Stimulated activated CD8-positive, alpha-beta memory T cell treated with anti-CD3 and anti-CD28 coated beads, Interleukin-4, amount 100 ng/mL, for 4 hours (primary cell): ENCODE measurements at places on chromosomes 5 and 9.

DNA sequence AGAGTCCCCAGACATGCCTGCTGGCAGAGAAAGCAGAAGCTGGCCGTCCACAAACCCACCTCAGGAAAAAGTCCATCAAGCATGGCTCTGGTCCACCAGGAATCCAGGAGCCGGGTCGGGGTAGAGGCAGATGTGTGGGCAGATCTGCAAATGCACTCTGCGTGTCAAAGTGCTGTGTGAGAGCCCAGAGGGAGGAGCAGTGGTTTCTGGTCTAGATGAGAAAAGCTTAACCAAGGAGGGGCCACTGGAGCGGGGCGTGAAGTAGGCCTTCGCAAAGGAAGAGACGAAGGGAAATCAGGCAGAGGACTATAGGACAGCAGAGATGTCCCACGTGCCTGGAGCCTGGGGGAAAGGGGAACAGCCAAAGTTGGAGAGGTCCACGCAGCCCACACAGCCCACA lies 40.0 kb downstream of the TTLL11 start:
- DNase-seq = no peak

GRCh38 chr9:74277532-74277931 lies 219.6 kb upstream of the RORB start:
- DNase-seq = no peak

GRCh38 chr5:55934115-55934613 lies 60.6 kb downstream of the IL6ST start:
- DNase-seq = no peak

GRCh38 chr5:95786821-95787418 lies 35.6 kb downstream of the GLRX start:
- no peak for DNase-seq

GRCh38 chr9:38120961-38121360 lies 51.9 kb upstream of the SHB start:
- no peak for DNase-seq

DNA sequence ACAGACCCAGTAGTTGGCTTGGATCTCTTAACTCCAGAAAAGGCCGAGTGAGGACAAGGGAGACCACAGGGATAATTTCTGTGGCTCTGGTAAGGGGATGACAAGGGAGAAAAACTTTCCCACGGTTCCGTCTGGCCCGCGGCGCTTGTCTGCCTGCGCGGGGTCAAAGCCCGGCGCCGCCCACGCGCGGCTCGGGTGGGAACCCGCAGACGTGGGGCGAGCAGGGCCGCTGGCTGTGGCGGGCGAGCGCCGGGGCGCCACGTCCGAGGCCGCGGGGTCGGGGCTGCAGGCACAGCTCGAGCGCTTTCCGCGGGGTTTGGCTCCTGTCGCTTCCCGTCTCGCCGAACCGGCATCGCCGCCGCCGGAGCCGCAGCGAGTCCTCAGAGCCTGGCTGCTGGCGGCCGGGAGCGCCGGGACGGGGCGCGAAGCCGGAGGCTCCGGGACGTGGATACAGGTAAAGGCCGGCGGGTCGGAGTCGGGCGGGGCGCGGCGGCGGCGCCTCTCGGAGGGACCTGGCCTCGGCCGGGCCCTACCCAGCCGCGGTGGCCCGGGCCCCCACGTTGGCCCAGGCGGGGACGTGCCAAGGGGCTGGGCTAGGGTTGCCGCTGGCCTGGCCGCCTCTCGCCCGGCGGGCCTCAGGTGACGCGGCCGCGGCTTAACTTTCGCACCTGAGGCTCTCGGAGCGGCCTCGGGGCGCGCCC lies at the start of gene RNF180:
Gene RNF180, plus strand, starts transcription at position 344 of the 701 bp plus-strand sequence. CDS start 34,965 bp downstream, outside the sequence.
- DNase-seq = no peak

GRCh38 chr9:114968671-114969070 lies 38.3 kb upstream of the TNFSF8 start:
- no peak for DNase-seq

- DNase-seq = no peak
Observed at GRCh38 chr5:2993771-2994170, 242.3 kb upstream of the IRX2 start.

DNA sequence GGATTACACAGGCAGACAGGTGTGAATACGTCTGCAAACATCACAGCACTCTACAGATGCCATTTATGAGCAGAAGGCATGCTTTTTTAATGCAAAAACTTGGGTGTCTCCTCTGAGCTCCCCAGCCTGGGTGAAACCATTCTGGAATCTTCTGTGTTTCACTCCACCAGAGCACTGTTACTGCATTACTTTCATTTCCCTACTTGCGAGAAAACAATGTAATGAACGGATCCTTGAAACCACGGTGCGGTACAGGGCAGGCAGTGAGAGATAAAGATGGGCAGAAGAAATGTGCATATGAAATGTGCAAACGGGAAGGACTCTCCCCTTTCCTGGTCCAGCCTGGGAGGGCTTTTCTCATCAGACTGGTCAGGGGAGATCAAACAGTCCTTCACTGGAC lies 584.3 kb upstream of the KLF4 start:
- no peak for DNase-seq

- DNase-seq = no peak
Observed at GRCh38 chr5:120803282-120803681, 339.2 kb downstream of the PRR16 start.

GRCh38 chr5:42397267-42397666 lies 26.0 kb upstream of the GHR start:
- no peak for DNase-seq

DNA sequence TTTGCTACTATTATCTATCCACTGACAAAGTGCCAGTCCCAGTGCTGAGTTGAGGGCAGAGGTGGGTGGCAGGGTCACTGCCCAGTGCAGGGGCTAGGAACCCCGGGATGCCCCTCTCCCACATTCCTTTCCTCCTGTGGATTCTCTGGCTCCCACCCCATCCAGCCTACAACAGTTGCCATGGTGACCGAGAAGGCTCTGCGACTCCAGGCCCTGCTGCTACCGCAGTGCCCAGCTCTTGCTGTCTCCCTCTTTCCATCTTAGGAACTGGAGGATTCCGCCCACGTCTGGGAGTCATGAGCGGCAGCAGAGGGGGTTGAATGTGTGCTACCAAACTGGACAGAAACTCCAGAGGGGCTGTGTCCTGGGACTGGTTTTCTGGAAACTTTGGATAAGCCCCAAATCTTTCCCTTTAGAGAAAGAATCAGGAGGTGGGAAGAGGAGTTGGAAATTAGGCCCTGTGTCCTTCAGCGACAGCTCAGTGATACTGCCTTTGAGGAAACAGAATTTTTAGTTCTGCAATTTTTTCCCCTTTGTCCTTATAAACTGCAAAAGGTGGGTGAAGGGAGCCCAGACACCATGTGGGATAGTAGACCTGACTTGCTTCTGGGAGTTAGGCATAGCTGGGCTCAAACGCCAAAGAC lies 20.7 kb upstream of the C5orf47 start:
- no peak for DNase-seq

DNA sequence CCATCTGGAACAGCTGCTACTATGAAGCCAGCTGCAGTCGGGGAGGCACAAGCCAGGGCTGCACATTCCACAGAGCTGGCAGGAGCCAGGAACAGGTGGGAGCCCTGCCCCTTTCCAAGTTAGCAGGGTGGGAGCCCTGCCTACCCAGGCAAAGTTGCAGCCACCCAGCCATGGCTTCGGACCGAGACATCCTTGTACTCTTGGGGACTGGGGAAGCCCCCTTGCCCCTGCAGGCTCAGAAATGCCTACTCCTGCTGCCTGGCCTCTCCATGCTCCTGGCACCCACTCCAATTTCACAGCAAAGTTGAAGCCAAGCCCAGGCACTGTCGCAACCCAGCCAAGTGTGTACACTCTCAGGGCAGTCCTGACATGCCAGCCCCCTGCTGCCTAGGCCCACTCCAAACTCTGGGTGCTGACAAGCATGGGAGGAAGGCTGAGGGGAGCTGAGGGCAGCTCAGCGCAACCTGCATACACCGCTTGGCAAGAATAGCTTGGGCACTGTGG lies 165.1 kb downstream of the RNF180 start:
- DNase-seq = no peak

DNA sequence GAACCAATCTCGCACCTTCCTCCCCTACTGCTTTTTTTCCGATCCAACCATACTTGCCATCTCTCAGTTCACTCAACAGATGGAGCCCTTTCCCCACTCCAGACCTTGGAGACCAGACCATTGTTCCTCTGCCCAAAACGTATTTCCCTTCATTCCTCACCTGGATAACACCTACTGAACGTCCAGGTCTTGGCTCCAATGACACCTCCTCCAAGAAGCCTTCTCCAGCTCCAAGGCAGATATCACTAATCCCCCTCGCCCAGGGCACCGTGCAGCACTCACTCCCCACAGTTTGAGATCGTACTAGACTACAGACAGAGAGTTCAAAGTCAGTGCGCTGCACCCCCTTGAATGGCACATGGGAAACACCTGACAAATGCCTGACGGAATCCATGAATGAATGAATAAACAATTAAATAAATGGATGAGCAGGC lies 47.1 kb upstream of the AKNA start:
- no peak for DNase-seq

DNA sequence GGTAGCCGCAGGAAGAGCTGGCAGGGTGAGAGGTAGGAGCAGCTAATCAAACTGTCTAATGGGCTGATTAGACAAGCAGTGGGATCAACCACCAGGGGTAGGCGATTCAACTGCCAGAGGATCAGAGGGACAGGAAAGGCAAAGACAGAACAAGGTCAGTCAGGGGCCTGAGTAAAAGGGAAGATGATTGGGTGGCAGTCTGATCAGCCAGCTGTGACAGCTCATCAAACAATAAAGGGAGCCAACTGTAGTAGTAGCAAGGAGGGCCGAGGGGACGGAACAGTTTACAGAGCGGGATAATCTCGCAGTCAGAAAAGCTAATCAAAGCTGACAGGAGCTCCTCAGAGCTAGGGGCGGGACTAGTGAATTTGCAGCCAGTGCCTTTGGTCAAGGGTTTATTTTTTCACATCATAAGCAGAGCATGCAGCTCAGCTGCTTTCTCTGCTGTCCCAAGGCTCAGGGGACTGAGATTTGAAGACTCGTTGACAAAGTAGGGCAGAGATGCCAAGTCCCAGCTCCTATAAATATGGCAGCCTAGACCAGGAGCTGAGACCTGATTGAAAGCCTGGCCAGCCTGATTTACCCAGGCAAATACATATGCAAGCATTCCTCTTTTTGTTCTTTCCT lies 418.2 kb downstream of the GABRG2 start:
- no peak for DNase-seq

- DNase-seq = no peak
Observed at GRCh38 chr5:43561356-43561755, 4.5 kb upstream of the PAIP1 start.

GRCh38 chr5:107005161-107005560 lies 665.6 kb downstream of the EFNA5 start:
- no peak for DNase-seq

DNA sequence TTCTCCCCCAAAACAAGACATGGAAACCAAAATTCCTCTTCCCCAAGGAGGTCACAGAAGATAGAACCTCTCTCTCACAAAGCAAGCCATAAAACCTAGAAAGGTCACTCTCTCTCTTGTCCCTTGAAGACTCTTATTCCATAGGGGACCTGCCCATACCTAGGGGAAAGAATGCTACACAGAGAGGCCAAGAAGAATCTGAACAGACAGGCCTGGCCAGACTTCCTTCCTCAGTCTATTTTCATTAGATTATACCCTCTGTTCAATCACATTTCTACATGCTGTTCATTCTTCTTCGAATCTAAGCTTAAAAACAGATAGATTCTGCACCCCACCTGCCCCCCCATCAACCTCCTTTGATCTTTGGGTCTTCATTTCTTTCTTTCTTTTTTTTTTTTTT lies 206.8 kb downstream of the TLE4 start:
- DNase-seq = no peak

- DNase-seq = no peak
Observed at GRCh38 chr5:115772731-115773475, 43.6 kb downstream of the CDO1 start.

- no peak for DNase-seq
Observed at GRCh38 chr5:138949988-138950387, 74.9 kb upstream of the LRRTM2 start.

- no peak for DNase-seq
Observed at GRCh38 chr9:77841739-77842386, 189.7 kb downstream of the GNAQ start.

GRCh38 chr9:2161661-2162060 lies 146.5 kb downstream of the SMARCA2 start:
- DNase-seq = no peak

DNA sequence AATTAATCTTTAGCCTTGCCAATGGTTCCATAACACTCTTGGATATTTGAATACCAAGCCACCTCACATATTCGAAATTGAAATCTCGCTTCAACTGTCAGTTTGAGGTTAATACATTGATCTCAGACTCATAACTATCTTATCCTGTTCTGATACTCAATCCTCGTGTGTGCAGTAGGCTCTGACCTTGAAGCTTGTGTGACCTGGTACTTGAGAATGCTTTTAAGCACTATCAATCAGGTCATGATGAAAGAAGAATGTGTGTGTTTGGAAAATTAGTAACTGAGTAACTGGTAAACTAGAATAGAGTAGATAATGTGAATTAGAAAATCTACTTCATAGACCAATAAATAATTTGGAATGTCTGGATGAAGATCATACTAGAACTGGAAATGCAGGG lies 1266.7 kb downstream of the MAT2B start:
- no peak for DNase-seq

- DNase-seq = no peak
Observed at GRCh38 chr5:2338686-2339085, 412.8 kb downstream of the IRX2 start.
